ENCODE measurements at places on chromosomes 12 and 14.

DNA sequence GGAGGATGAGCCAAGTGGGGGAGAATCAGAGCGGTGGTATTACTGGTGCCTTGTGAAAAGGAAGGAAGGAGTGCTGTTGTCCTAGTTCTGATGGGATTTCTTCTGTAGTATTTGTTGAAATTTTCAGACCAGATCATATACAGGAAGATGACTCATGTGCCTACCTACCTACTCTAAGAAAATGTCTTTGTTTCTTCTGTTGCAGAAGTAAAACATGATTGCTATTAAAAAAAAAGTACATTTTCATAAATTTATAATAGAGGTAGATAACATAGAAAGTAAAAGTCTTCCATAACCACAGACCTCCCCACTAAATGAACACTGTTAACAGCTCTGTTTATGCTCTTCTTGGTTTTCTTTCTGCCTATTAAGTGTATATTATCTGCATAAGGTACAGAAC is 26.9 kb downstream of the SAMD4A start:
- no peak for DNase-seq

DNA sequence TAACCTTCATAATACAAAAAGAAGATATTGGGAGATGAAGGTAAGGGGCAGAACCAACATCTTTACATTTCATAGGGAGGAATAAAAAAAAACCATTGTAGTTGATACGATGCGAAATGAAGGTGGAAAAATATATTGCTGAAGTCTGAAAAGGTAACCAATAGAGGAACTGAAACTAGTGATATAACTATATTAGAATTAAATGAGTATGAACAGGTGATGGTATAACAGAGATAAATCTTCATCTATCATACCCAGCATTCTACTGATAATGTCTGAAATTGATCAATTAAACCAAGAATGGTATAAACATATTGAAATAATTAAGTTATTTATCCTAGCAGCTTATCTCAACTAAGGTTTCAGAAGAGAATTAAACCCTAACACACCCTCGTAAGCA is 332.1 kb downstream of the NELL2 start:
- DNase-seq: no peak

DNA sequence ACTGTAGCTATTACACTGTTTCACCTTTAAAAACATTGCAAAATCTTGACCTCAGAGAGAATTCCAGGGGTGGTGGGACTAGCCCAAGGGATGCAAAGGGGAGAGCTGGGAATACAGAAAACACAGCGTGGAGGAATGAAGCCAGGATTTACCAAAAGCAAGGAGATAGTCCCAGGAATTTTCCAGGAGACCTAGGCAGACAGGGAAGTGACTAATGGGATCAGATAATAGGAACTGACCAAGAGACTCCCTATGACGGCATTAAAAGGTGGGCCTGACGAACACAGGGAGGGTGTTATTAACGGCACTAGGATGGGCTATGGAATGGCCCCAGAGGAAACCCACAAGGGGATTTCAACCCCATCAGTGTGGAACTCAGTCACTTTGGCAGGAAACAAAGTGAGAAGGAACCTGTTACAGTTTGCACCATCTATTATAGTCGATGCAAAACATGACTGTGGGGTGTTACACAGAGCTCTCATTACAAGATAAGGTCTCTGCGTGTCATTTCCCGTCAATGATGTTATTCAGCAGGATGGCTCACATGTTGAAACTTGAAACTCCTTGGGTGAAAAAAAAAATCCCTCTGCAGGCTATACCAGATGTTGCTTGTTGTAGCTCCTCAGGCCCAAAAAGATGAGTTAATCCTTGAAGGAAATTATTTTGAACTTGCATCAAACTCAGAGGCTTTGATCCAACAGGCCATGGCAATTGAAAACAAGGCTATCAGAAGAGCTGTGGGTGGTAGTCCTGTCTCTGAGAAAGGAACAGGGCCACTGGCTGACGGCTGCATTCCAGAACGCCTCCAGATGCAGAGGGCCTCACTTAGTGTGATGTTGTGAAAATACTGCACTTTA is 58.7 kb downstream of the DRAM1 start:
- peak; percentile 74 for DNase-seq

GRCh38 chr14:74934041-74934440 is 11.0 kb upstream of the RPS6KL1 start:
- no peak for DNase-seq

DNA sequence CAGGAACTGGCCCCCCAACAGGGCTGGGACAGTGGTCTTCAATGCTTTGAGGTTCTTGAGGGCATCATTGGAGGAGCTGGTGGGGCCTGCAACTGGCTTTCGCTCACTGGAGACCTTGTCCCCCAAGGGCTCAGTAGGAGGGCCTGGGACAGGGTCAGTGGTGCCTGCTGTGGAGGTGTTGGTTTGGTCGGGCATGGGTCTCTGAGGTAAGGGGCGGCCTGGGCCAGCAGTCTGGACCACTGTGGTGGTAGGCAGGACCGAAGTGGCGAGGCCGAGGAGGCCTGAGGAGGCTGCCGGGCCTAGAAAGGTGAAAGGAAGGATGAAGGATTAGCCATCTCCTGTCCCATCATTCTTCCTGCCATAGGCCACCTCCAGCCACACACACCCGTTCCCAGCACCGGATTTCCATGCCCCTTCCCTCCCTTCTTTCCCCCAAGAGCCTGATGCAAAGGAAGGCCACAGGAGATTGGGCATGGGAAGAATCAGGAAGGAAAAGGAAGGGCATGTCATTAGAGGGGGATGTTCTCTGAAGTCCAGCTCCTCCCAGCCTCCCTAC is 28.8 kb downstream of the ZFHX2 start:
- no peak for DNase-seq

- no peak for DNase-seq
Observed at GRCh38 chr14:39991041-39991440, 558.8 kb upstream of the FBXO33 start.

DNA sequence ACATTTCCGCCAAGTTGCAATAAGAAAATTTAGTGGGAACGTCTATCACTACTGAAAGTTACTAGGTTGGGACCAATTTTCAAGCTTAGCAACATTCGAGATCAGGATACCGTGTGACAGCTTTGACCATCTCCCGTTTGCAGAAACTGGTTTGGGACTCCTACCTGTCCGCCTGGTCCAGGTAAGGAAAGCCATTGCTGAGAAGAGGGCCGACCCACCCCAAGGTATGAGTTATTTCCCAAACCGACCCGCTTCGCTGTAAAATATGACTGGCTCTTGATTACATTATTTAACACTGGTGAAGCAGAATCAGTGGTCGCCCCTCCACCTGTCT is 271 bp downstream of the DNAI7 start:
- peak; percentile 5 for DNase-seq

- DNase-seq: no peak
Observed at GRCh38 chr12:66269142-66269541, 33.2 kb upstream of the HELB start.

DNA sequence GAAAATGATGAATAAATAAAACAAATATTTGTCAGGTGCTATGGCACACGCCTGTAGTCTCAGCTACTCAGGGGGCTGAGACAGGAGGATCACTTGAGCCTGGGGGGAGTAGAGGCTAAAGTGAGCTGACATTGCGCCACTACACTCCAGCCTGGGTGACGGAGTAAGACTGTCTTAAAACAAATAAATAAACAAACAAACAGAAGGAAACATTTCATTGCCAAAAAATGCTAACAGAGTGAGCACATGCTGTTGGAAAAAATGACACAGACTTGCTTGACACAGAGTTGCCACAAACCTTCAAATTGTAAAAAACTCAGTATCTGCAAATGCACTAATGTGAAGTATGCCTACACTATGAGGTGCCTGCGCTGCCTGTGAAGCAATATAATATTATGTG is 50.8 kb upstream of the AP4S1 start:
- no peak for DNase-seq

- DNase-seq: no peak
Observed at GRCh38 chr12:68976395-68976841, 43.4 kb upstream of the CPM start.

GRCh38 chr14:36424478-36425102 is 95.4 kb downstream of the NKX2-1 start:
- DNase-seq: no peak

- no peak for DNase-seq
Observed at GRCh38 chr12:55997535-55997859, 421 bp downstream of the SUOX start.

- DNase-seq: no peak
Observed at GRCh38 chr14:68139431-68140075, 320.0 kb downstream of the RAD51B start.

DNA sequence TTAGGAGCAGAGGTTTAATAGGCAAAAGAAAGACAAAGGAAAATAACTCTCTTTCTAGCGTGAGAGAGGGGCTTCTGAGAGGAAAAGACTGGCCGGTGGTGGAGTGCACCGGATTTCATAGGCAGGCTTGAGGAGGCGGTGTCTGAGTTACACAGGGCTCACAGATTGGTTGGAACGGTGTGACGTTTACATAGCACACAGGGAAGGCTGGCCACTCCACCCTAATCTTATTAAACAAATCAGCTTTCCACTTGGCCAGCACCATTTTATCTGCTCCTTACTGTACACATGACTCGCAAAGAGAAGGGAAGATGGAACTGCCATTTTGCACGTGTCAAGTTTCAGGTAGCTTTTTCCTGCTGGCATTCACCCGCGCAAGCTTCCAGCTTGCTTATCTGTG is 587.7 kb downstream of the RPL10L start:
- DNase-seq: no peak

GRCh38 chr12:31897781-31898503 is 61.3 kb upstream of the RESF1 start:
- DNase-seq: no peak

- no peak for DNase-seq
Observed at GRCh38 chr14:47507861-47508260, 167.5 kb downstream of the MDGA2 start.

GRCh38 chr14:77144412-77145115 is 3.0 kb upstream of the ZDHHC22 start:
- no peak for DNase-seq

All from urinary bladder (tissue), 4 donors.